ENCODE measurements at places on chromosomes 12 and 14. TPM values are rescaled to one million over a fixed set of nuclear protein-coding genes. Genes with fewer than 3 reads are reported as not detected.

Gene CMA1
- not detected for total RNA-seq

Gene SMOC1
- total RNA-seq: 21.8 TPM

Gene SYT1
- total RNA-seq: 7.7 TPM

Gene AKAP6
- total RNA-seq: 0.41 TPM

Gene CLEC4C
- not detected for total RNA-seq

Gene CD163L1
- 0.52 TPM for total RNA-seq

Gene SLC17A8
- not detected for total RNA-seq

Gene EPYC
- not detected for total RNA-seq

Gene ADAM21
- total RNA-seq: not detected

Gene SLC35F4
- not detected for total RNA-seq

Gene CLEC4E
- total RNA-seq: 0.38 TPM

Gene CCDC177
- total RNA-seq: not detected

Gene LRRC10
- total RNA-seq: not detected

Gene RERGL
- total RNA-seq: not detected

Gene KRT73
- not detected for total RNA-seq

Gene CRIP2
- total RNA-seq: 101 TPM

Gene OAS2
- total RNA-seq: 0.25 TPM

Gene SSTR1
- not detected for total RNA-seq

Gene HDAC7
- 46.4 TPM for total RNA-seq

Gene ACRBP
- total RNA-seq: 0.21 TPM

Gene OR6C68
- total RNA-seq: not detected

Gene C14orf93
- total RNA-seq: 3.8 TPM

Gene ACVRL1
- 0.30 TPM for total RNA-seq

Gene HVCN1
- total RNA-seq: 0.80 TPM

Gene KLRB1
- not detected for total RNA-seq

Gene BCL7A
- 11.6 TPM for total RNA-seq

Gene SLCO1C1
- total RNA-seq: not detected

Gene PIWIL1
- total RNA-seq: not detected

Gene IGF1
- not detected for total RNA-seq

Gene KRT80
- 71.0 TPM for total RNA-seq

Gene TESPA1
- total RNA-seq: not detected

Gene TRMT5
- total RNA-seq: 19.3 TPM

Gene CDKN3
- total RNA-seq: 81.1 TPM

Gene EIF2S3B
- total RNA-seq: 0.52 TPM

Data from A549 treated with DMSO at 1 μM for 4 hours (cell line).